Bladder microvascular endothelial cell (primary cell): ENCODE measurements at places on chromosomes 3 and 15. TPM values are rescaled to one million over a fixed set of nuclear protein-coding genes. Genes with fewer than 3 reads are reported as not detected.

PIGZ gene
- 2.1 and 3.5 TPM in 2 replicates for total RNA-seq

WNT7A gene
- not detected in 2 replicates for total RNA-seq

MPI gene
- 22.3 and 54.6 TPM in 2 replicates for total RNA-seq

PFN2 gene
- total RNA-seq: 22.2 and 31.8 TPM in 2 replicates

TMEM41A gene
- total RNA-seq: 5.5 and 12.1 TPM in 2 replicates

SIDT1 gene
- not detected in 2 replicates for total RNA-seq

SPTBN5 gene
- 5.2 and 5.3 TPM in 2 replicates for total RNA-seq

THAP10 gene
- 0.94 and 0.97 TPM in 2 replicates for total RNA-seq

CDHR4 gene
- not detected in 2 replicates for total RNA-seq

MEIS2 gene
- 9.7 and 23.3 TPM in 2 replicates for total RNA-seq

PLSCR2 gene
- total RNA-seq: 0.31 TPM in 1 of 2 replicates, not detected in the other

SHC4 gene
- 0.16 and 0.57 TPM in 2 replicates for total RNA-seq

INKA1 gene
- 15.4 and 38.2 TPM in 2 replicates for total RNA-seq
